ENCODE measurements at places on chromosomes 16 and 17. TPM values are rescaled to one million over a fixed set of nuclear protein-coding genes. Genes with fewer than 3 reads are reported as not detected.
A peak's percentile ranks its signal among the peaks of the same experiment; 100 is the strongest.

Gene NETO2
- 54.7 TPM for total RNA-seq

Gene PKMYT1
- total RNA-seq: 70.3 TPM

- DNase-seq: no peak
These were observed 29.2 kb downstream of the TRPV3 start for GRCh38 chr17:3528403-3528851.

DNA sequence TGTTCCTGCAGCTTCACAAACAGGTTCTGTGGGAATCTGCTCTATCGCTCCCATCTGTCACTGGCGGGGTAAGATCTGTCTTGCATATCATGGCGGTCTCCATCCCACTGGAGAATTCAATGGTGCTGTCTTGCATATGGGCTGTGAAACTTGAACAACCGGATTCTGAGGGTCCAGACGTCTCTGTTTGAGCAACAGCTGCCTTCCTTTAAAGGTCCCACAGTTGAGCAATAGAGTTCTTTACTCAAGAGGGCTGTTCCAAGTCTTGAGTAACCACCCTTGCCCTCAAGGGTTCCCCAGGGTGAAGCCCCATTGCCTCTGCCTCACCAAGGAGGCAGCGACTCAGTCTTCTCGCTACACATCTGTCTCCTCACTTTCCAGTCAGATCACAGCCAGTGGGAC lies 50.8 kb downstream of the ZFHX3 start:
- DNase-seq: no peak

DNA sequence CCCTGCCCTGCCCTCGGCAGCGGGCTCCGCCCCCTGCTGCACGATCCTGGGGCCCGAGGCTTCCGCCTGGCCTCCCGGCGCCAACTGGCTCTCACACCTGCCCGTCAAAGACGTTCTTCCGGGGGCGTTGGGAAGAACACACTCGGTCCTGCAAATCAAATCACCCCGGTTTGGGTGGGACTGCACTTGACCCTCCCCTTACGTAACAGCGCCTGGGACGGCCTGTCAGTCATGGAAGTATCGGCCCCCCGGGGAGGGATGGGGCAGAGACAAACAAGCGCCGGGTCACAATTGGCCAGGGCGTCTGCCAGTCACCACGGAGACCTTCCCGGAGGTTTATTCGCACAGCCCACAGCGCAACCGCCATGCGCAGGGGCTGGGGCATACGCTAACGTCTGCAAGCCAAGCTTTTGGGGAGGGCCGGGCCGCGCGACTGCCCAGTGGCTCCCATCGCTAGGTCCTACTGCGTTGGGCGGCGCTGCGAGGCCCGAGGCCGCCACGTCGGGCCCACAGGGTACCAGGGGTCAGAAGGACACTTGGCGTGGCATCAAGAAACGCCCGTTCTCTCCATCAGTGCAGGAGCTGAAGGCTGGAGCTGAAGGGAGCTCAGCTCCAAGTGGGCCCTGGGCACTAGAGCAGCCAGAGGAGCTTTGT lies 388 bp upstream of the AKTIP start:
- peak; percentile 99 for DNase-seq

- no peak for DNase-seq
These were observed 514 bp downstream of the UBFD1 start for GRCh38 chr16:23557779-23558702.
